Cardiac ventricle fibroblast (primary cell): ENCODE measurements at places on chromosomes 5 and 9. TPM values are rescaled to one million over a fixed set of nuclear protein-coding genes. Genes with fewer than 3 reads are reported as not detected.

SHOC1 gene
- total RNA-seq: not detected in 2 replicates

PKD2L2 gene
- total RNA-seq: not detected in 2 replicates

MGAT4B gene
- total RNA-seq: 120 and 157 TPM in 2 replicates

LPCAT1 gene
- 72.1 and 76.7 TPM in 2 replicates for total RNA-seq

FOXD4 gene
- total RNA-seq: 0.12 TPM in 1 of 2 replicates, not detected in the other

DMRT3 gene
- not detected in 2 replicates for total RNA-seq

GPR21 gene
- 0.19 and 0.29 TPM in 2 replicates for total RNA-seq

SLC2A6 gene
- total RNA-seq: 7.0 and 7.7 TPM in 2 replicates

SV2C gene
- not detected in 2 replicates for total RNA-seq

ISL1 gene
- not detected in 2 replicates for total RNA-seq

CCL27 gene
- not detected in 2 replicates for total RNA-seq
